ENCODE measurements at places on chromosomes 1 and 21.

GRCh38 chr21:41961753-41962152, 7.9 kb upstream of the C2CD2 start:
- DNase-seq: no peak

DNA sequence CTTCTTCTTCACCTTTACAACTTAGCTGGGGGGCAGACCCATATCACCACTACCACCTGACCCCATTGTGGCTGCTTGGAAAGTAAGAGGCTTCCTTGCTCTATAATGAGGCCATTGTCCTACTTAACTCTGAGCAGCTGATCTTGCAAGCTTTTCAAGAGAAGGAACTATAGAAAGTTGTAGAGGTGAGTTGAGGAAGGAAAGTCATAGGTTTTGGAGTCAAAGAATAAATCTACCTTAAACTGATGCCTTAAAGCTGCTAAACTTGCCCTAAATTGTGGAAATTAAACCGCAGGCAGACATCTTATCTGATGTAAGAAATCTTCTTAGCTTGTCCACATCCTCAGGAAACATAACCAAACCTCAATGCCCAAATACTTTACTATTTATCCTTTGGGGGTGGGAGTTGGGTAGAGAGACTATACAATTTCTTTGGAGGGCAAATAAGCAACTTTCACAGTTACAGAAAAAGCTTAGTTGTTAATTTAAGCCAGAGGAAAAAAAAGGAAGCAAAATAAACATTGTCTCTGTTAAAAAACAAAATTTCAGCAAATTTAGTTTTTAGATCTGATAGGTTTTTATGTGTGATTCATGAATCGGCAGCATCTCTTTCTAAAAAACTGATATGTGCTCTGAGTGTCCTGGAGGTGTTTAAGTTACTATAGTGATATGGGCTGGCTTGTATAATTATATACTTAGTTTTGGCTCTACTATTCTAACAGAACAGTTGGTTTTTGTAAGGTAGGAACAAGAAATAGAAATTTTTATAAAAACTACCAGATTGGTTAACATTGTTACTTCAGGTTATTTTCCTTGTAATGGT, 4.7 kb downstream of the IL23R start:
- DNase-seq: no peak

- no peak for DNase-seq
Observed at GRCh38 chr1:165842671-165843129, 15.3 kb downstream of the UCK2 start.

DNA sequence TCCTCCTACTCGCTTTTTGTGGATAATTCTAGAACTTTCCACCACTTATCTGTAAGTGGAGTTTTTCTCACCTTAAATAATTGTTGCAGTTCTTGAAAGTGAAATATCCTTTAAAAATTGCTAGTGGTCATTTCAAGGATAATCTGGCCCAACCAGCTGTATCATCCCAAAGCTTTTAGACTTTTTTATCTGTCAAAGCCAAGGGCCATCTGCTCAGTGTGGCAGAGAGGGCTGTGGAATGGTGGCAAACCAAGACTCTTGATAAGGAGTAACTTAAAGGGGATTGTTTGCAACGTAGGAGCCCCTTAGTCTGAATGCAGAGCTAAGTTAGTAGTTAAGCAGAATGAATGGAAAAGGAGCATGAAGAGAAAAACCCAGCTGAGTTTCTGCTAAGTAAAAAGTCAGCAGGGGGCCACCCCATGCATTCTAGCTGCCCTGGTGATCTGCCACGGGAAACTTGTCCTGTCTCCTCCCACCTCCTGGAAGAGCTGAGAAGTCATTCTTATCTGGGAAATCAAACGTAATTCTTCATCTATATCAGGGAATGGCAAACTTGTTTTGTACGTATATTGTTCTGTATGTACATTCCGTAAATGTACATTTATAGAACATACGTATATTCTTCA, 169.3 kb downstream of the PRDM2 start:
- DNase-seq: no peak

GRCh38 chr1:909861-910310, 13.8 kb upstream of the SAMD11 start:
- DNase-seq: no peak

DNA sequence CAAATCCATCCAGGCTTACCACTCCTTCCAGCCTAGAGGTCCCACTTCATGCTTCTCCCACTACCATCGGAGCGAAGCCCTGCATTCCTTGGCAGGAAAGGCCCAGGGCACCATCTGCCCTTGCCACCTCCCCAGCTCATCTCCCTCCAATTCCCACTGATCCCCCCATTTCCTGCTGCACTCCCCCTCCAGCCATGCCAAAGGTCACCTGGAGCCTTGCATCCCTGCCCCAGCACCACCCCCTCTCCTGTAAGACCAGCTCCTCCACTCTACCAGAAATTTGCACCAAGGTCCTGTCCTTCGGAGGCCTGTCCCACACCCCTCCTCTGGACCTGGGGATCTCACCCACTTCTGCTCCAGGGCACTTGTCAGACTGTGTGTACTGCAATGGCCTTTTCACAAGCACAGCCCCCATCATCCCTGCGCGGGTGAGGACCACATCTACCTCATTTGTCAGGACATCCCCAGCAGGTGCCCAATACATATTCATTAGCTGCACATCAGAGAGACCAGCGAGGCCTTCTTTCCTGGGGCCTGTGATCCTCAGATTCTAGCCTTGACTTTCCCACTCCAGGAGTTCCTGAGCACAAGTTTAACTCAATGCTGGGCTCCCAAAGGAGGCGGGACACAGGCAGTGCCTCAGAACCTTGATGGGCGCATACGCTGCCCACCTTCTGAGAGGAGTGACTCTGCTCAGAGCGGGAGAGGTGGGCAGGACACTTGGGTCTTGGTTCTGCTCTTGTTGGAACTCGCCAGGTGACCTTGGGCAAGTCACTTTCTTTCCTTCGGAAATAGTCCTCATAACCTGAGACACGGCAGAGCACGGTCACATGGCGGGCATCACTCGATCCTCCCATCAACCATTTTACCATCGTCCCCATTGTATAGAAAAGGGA, 49.9 kb upstream of the EDN2 start:
- DNase-seq: no peak

DNA sequence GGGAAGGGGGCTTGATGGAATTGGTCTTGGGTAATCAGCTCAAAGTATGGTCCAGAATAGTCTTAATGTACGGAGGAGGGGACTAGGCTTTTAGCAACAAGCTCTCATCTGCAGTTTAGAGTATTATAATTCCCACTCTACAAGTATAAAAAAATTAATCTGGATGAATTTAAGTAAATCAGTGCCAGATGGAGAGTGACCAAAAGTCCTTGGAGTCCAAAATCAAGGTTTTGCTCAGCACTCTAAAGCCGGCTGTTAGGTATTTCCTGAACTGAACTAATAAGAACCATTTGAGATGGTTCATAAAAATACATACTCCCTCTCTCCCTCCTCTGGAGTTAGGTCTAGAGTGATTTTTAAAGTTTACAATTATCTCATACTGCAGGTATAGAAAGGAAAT, 23.7 kb downstream of the GLUL start:
- DNase-seq: no peak

- peak; percentile 48 for DNase-seq
Observed at GRCh38 chr1:26164036-26164860, 4.5 kb downstream of the C1orf232 start.

DNA sequence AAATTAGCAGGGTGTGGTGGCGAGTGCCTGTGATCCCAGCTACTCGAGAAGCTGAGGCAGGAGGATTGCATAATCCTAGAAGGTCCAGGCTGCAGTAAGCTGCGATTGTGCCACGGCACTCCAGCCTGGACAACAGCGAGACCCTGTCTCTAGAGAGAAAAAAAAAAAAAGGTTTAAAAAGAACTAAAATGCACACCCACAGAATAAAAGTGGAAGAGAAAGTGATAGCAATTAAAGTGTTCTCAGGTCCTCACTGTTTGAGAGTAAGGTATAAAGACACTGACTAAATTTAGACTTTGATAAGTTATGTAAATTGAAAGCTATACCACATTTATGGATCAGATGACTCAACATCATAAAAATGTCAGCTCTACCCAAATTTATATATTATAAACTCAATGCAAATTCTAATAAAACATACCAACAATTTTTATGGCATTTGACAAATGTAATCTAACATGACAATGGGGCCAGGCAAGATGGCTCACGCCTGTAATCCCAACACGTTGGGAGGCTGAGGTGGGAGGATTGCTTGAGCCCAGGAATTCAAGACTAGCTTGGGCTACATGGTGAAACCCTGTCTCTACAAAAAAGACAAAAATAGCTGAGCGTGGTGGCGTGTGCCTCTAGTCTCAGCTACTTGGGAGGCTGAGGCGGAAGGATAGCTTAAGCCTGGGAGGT, 11.8 kb downstream of the ZBTB17 start:
- no peak for DNase-seq

DNA sequence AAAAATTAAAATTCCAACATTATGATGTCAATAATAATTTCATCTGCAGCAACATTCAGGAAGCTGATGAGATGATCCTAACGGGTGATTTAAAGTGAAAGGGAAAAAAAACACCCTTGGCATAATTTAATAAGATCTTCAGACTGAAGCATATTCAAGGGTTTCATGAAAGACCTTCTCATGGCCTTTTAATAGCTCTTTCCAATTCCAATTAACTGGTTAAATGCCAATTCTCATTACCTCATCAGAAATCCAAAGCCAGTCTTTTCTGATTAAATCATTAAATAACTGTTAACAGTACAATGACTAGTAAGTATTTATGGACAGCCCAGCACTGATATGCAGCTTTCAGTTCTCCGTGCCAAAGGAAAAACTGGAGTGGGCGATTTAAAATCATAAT, 407.5 kb downstream of the SMYD3 start:
- no peak for DNase-seq

- peak; percentile 86 for DNase-seq
Observed at GRCh38 chr1:25895365-25895990, 10.7 kb downstream of the STMN1 start.

GRCh38 chr1:29121936-29122681, 1.6 kb downstream of the TMEM200B start:
- no peak for DNase-seq

- DNase-seq: no peak
Observed at GRCh38 chr21:45637883-45638282, 5.6 kb upstream of the PCBP3 start.

DNA sequence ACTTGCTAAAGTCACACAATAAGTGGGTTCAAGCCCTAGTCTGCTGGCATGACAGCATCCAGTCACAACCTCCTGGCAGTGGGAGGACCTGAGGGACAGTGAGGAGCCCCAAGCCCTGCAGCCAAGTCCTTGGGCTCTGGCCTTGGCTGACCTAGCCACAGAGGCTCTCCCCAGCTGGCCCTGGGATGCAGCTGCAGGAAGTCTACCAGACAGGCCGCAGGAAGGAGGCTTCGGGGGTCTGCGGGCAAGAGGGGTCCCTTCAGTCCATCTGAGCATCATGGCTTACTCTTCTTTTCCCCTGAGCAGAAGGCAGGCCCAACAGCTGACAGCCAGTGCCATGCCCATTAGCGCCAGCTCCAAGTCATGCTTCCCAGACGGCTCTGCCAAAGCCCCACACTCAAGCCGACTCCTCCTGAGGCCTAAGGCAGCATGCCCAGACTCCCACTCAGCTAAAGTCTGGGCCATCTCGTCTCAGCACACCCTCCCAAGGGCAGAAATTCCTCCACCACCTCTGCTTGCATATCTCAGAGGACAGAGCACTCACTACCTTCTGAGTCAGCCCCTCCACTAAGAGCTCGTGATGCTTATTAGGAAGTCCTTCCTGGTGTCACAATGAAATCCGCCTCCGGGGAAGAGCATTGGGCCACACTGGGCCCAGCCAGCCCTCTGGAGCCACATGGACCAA, 20.1 kb downstream of the SLC1A7 start:
- DNase-seq: no peak

DNA sequence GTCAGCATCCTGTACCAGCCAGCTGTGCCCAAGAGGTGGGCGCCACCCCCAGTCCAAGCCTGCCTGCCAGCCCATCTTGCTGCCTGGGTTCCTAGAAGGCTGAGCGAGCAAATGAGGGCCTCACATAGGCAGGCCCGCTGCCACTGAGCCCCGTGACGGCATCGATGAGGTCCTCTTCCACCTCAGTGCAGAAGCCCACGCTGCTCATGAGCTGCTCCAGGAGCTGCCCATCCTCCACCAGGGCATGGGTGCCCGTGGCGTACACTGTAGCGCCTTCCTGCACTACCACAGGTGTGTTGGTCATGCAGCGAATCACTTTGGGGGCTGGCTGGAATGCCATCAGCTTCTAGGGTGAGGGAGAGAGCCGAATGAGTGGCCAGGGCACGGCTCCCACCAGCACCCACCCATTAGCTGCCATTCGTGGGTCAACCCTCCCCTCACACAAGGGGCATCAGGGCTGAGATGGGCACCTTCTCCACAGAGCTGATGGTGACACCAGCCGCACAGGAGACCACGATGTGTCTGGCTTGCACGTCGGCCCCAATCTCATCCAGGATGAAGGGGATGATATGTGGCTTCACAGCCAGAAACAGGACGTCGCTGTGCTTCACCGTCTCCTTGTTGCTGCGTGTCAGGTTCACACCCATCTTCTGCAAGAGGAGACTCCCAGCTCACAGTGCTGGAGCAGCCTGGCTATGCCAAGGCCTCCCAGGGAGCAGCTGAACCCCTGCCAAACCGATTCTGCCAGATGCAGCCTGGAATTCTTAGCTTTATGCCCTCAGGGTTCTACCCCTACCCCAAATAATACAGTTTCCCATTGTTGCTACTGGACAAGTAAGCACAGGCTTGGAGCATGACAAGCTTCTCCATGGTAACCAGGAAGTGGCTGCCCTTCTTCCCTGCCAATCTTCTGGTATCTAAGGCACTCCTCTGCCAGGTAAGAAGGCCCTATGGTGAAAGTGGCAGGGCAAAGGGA, 2.0 kb downstream of the PYCR2 start:
- no peak for DNase-seq

GRCh38 chr1:23558140-23558871, 995 bp downstream of the ID3 start:
- DNase-seq: peak; percentile 33

GRCh38 chr1:213724640-213725536, 262.9 kb upstream of the PROX1 start:
- no peak for DNase-seq

DNA sequence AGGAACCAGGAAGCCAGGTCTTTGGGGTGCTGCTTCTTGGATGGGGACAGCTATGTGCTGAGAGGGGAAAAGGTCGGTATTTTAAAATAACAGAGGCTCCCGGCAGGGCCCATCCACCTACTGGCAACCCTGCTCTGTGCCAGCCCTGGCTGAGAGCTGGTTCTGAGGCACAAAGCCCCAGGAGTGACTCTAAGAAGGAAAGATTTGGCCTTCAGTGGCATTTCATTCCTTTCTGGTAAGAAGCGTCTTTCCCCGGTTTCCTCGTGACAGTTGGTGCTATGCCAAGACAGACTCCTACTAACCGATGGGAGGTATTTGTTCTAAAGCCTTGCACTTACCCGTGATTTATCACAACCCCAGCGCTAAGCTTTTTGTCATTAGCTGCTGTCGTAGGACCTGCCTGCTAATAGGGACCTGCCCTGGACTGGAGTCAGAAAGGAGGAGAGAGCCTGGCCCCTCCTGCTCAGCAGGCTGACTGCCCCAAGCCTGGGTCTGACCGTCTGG, 123.1 kb upstream of the ADAR start:
- no peak for DNase-seq

DNA sequence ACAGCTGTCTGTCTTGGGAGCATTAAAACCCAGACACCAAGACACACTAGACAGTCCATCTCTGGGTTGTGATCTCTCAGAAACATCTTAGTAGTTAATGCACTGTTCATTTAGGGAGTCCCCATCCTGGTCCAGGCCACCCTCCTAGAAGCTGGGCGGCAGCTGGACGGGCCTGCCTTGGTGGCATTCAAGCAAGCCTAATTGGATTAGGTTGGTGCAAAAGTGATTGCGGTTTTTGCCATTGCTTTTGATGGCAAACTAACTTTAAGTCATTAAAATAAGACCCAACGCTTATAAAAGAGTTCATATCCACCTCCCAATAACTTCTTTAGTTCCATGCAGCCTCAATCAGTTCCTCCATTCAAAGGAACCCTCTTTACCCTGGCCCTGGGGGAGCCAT, 21.7 kb downstream of the ATP5PO start:
- no peak for DNase-seq
